CD4-positive, CD25-positive, alpha-beta regulatory T cell (primary cell): ENCODE measurements at places on chromosomes 12 and 14. TPM values are rescaled to one million over a fixed set of nuclear protein-coding genes. Genes with fewer than 3 reads are reported as not detected.

GRCh38 chr12:47889040-47889439 is 15.8 kb downstream of the VDR start:
- no peaks in the 10 kb centered on the region for H3K27me3 ChIP-seq
- H3K4me3 ChIP-seq: peak overlapping the region; percentile 32

CDKN3 gene
- 9.3 TPM for total RNA-seq

COPZ1 gene
- total RNA-seq: 65.3 TPM

GRCh38 chr12:13257356-13257875 is 60.9 kb downstream of the EMP1 start:
- no peaks in the 10 kb centered on the region for H3K36me3 ChIP-seq
- H3K4me1 ChIP-seq: peaks cover 5% of the 10 kb centered on the region
- DNase-seq: no peak

- H3K4me3 ChIP-seq: no peak overlapping the region
- peaks cover 2% of the 10 kb centered on the region for H3K27me3 ChIP-seq
- H3K27ac ChIP-seq: no peak overlapping the region
- H3K4me1 ChIP-seq: no peaks in the 10 kb centered on the region
- no peak for DNase-seq
Measured at GRCh38 chr14:69275331-69275730, 15.4 kb downstream of the GALNT16 start.

DDX23 gene
- 96.3 TPM for total RNA-seq
